Activated CD8-positive, alpha-beta memory T cell treated with anti-CD3 and anti-CD28 coated beads, Interleukin-2, amount 10 ng/mL, durations not matched to agents 7 days and 5 days (primary cell): ENCODE measurements at places on chromosomes 3 and 15.

- no peak for DNase-seq
- H3K27ac ChIP-seq = no peak overlapping the region
- no peak overlapping the region for H3K4me3 ChIP-seq
Observed at GRCh38 chr3:77652624-77653023, 612.7 kb downstream of the ROBO2 start.

GRCh38 chr3:153023896-153024295 is 138.1 kb upstream of the RAP2B start:
- H3K27ac ChIP-seq = no peak overlapping the region
- DNase-seq = no peak
- peaks cover 25% of the 10 kb centered on the region for H3K27me3 ChIP-seq
- no peaks in the 10 kb centered on the region for H3K36me3 ChIP-seq
- no peak overlapping the region for H3K4me3 ChIP-seq
- peaks cover 12% of the 10 kb centered on the region for H3K4me1 ChIP-seq

GRCh38 chr3:181851063-181851462 is 139.3 kb downstream of the SOX2 start:
- H3K4me1 ChIP-seq = no peaks in the 10 kb centered on the region
- no peak for DNase-seq
- H3K4me3 ChIP-seq = no peak overlapping the region

DNA sequence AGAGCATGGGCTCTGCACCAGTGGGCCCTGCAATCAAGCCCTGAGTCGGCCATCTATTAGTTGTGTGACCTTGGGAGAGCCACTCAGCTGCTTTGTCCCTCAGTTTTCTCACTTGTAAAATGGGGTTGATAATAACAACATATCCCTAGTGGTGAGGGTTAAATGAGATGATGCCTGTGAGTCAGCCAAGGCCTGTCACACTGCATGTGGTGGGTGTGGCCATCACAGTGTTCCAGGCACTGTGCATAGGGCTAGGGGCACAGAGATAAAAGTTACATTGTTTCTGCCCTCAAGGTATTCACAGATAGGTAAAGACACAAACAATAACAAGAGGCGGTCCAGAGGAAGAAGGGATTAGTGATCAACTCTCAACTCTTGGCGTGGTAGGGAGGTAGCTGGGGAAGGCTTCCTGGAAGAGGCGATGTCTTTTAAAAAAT is 19.5 kb downstream of the SMAD6 start:
- H3K4me1 ChIP-seq = peaks cover 24% of the 10 kb centered on the region
- no peaks in the 10 kb centered on the region for H3K36me3 ChIP-seq
- H3K27ac ChIP-seq = peak overlapping the region; percentile 64
- no peak overlapping the region for H3K4me3 ChIP-seq
- H3K27me3 ChIP-seq = peaks cover 13% of the 10 kb centered on the region
- no peak for DNase-seq

DNA sequence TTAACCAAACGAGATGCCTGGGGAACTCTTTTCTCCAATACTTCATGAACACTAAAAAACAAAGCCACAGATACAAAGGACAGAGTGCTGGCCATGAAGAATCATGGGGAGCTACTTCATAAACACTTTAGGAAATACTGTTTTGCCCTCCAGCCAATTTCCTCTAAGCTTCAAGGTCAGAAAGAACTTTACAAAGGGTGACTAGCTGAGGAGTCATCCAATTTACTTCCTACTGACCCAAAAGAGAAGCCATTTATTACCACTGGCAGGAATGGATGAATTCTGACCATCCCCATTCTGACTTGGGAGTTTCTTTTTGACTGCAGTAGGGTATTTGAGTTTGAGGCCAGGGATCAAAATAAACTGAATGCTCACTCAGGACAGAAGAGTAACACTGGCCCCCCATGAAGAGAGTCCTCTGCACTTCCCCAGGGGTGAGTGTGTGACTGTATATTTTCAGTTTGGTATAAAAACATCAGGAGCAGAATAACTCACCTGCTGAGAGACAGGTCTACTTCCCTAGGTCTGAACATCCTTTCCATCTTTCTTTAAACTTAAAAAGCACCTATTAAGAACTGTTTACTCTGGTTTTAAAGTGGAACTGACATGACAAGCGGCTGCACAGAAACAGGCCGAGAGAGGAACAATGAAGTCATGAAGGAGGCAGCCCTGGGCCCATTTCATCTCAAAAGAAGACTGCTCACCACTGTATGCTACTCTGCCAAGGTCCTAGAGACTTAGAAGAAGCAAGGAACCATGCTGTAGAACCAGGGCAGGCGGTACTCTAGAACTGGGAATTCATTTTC is 203.6 kb downstream of the TNIK start:
- H3K36me3 ChIP-seq = peaks cover 32% of the 10 kb centered on the region
- H3K27ac ChIP-seq = peak overlapping the region; percentile 90
- H3K4me3 ChIP-seq = peak overlapping the region; percentile 12
- H3K4me1 ChIP-seq = peaks cover 76% of the 10 kb centered on the region
- no peaks in the 10 kb centered on the region for H3K27me3 ChIP-seq
- DNase-seq = no peak

- no peak overlapping the region for H3K27ac ChIP-seq
- H3K4me3 ChIP-seq = no peak overlapping the region
- H3K27me3 ChIP-seq = peaks cover 2% of the 10 kb centered on the region
- H3K36me3 ChIP-seq = no peaks in the 10 kb centered on the region
- peaks cover 9% of the 10 kb centered on the region for H3K4me1 ChIP-seq
Observed at GRCh38 chr3:197006446-197006845, 23.2 kb downstream of the MELTF start.

GRCh38 chr3:127464642-127465041 is 125.9 kb downstream of the TPRA1 start:
- peaks cover 24% of the 10 kb centered on the region for H3K27me3 ChIP-seq
- H3K4me3 ChIP-seq = no peak overlapping the region
- peaks cover 2% of the 10 kb centered on the region for H3K4me1 ChIP-seq
- no peak overlapping the region for H3K27ac ChIP-seq
- DNase-seq = no peak
- H3K36me3 ChIP-seq = no peaks in the 10 kb centered on the region

- H3K27ac ChIP-seq = no peak overlapping the region
- no peak overlapping the region for H3K4me3 ChIP-seq
- H3K36me3 ChIP-seq = no peaks in the 10 kb centered on the region
- H3K4me1 ChIP-seq = no peaks in the 10 kb centered on the region
- no peaks in the 10 kb centered on the region for H3K27me3 ChIP-seq
Observed at GRCh38 chr3:174659511-174659910, 199.6 kb upstream of the NAALADL2 start.

- no peak overlapping the region for H3K27ac ChIP-seq
- no peaks in the 10 kb centered on the region for H3K27me3 ChIP-seq
- peaks cover 20% of the 10 kb centered on the region for H3K4me1 ChIP-seq
Observed at GRCh38 chr3:99825004-99825640, 7.5 kb downstream of the CMSS1 start.

- no peak overlapping the region for H3K27ac ChIP-seq
- H3K4me3 ChIP-seq = no peak overlapping the region
- DNase-seq = peak; percentile 68
- H3K36me3 ChIP-seq = no peaks in the 10 kb centered on the region
- no peaks in the 10 kb centered on the region for H3K4me1 ChIP-seq
Observed at GRCh38 chr15:46312133-46312740, 677.4 kb downstream of the SQOR start.

- H3K27me3 ChIP-seq = peaks cover 44% of the 10 kb centered on the region
- H3K4me3 ChIP-seq = no peak overlapping the region
- DNase-seq = no peak
- no peak overlapping the region for H3K27ac ChIP-seq
Observed at GRCh38 chr3:53536282-53536681, 41.9 kb downstream of the CACNA1D start.

DNA sequence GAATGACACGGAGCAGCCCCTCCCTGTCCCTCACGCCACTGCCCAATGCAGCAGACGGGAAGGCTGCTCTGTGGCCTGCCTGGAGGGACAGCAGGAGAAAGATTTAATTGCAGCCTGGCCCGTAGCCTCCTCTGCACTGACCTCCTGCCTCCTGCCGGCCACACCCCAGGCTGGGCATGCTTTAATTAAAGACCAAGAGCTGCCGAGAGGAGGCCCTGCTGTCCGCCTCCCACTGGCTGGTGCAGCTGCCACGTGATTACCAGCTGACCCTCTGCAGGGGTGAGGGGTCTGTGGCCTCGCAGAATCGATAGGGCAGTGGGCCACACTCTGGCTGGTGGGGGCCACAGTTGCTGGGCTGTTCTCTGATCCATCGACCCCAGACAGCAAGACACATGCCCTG is 100.2 kb upstream of the PRR23E start:
- H3K36me3 ChIP-seq = no peaks in the 10 kb centered on the region
- H3K27me3 ChIP-seq = peaks cover 5% of the 10 kb centered on the region
- H3K27ac ChIP-seq = no peak overlapping the region
- H3K4me3 ChIP-seq = no peak overlapping the region

DNA sequence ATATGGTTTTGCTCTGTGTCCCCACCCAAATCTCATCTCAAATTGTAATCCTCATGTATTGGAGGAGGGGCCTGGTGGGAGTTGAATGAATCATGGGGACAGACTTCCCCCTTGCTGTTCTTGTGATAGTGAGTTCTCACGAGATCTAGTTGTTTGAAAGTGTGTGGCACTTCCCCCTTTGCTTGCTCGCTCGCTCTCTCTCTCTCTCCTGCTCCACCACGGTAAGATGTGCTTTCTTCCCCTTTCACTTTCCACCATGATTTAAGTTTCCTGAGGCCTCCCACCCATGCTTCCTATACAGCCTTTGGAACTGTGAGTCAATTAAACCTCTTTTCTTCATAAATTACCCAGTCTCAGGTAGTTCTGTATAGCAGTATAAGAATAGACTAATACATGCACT is 60.7 kb downstream of the GSK3B start:
- no peak overlapping the region for H3K4me3 ChIP-seq
- DNase-seq = no peak
- peaks cover 30% of the 10 kb centered on the region for H3K36me3 ChIP-seq
- no peak overlapping the region for H3K27ac ChIP-seq
- no peaks in the 10 kb centered on the region for H3K27me3 ChIP-seq
- H3K4me1 ChIP-seq = peaks cover 8% of the 10 kb centered on the region

- H3K27ac ChIP-seq = no peak overlapping the region
- H3K27me3 ChIP-seq = peaks cover 64% of the 10 kb centered on the region
- H3K36me3 ChIP-seq = peaks cover 6% of the 10 kb centered on the region
Observed at GRCh38 chr15:65355173-65355987, 22.4 kb downstream of the IGDCC3 start.

DNA sequence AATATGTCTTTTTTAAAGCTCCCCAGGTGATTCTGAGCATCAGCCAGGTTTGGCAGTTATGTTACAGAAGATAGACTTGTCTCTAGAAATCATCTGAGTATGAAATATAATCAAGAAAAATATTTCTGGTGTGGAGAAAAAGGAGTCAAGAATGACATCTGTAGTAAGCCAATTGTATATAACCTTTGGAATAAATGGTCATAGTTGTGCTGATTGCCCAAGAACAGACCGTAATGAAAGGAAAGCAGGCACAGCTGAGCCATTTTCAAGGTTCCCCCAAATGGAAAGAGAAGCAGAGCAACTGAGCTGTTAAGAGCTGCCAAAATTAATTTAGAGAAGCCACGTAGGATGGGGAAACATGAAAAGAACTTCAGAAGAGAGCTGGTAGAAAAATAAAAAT is 26.6 kb downstream of the GOLM2 start:
- peaks cover 13% of the 10 kb centered on the region for H3K4me1 ChIP-seq
- no peaks in the 10 kb centered on the region for H3K27me3 ChIP-seq
- no peak overlapping the region for H3K4me3 ChIP-seq
- no peak for DNase-seq
- peaks cover 14% of the 10 kb centered on the region for H3K36me3 ChIP-seq

DNA sequence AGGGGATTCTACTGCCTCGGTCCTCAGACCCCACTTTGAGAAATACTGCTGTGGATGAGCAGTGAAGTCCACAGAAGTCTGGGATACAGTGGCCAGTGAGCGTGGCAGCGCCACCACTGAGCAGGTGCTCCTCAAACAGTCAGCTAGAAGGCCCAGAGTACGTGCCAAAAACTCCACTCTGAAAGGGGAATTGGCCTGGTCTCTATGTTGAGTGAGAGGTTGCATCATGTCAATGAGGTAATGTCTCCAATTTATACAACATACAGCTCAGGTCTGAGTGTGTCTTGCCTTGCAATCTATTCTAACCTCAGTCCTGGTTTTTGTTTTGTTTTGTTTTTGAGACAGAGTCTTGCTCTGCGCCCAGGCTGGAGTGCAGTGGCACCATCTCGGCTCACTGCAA is 53.3 kb upstream of the ETV5 start:
- H3K36me3 ChIP-seq = no peaks in the 10 kb centered on the region
- H3K4me1 ChIP-seq = no peaks in the 10 kb centered on the region
- H3K27me3 ChIP-seq = peaks cover 61% of the 10 kb centered on the region
- no peak for DNase-seq
- no peak overlapping the region for H3K4me3 ChIP-seq
- H3K27ac ChIP-seq = no peak overlapping the region

DNA sequence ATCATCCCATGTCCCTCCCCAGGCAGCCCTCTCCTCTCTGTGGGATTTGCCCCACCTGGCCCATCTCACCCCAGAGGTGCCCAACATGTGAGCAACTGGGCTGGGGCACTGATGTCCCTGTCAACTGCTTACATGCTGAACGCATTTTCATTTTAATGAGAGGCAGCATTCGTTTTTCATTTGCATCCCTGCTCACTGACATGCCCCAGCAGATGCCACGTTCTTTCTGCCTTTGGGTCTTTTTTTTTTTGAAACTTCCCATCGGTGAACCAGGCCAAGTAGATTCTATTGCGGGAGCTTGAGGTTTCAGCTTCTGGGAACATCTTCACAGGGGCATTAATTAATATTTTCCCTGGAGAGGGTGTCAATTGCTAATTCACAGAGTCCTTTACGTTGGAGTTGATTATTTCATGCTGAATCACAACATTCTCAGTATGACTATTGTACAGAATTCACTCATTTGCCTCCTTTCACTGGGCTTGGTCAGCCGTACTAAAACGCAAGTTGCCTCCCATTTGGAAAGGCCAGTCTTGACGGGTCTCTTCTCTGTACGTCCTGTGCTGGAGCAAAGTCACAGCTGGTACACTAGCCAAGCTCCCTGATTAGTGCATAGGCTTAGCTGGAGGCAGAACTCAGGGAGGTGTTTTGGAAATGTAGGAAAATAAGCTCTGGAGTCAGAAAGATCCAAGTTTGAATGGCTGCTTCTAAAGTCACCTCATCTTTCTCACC is 69.8 kb downstream of the CHRNA7 start:
- no peak overlapping the region for H3K4me3 ChIP-seq
- peaks cover 14% of the 10 kb centered on the region for H3K27me3 ChIP-seq
- H3K36me3 ChIP-seq = no peaks in the 10 kb centered on the region
- DNase-seq = no peak

GRCh38 chr3:127535901-127536829 is 54.4 kb downstream of the TPRA1 start:
- no peaks in the 10 kb centered on the region for H3K36me3 ChIP-seq
- DNase-seq = no peak
- no peaks in the 10 kb centered on the region for H3K4me1 ChIP-seq

- H3K4me1 ChIP-seq = no peaks in the 10 kb centered on the region
- H3K27me3 ChIP-seq = no peaks in the 10 kb centered on the region
- no peaks in the 10 kb centered on the region for H3K36me3 ChIP-seq
- H3K4me3 ChIP-seq = no peak overlapping the region
Observed at GRCh38 chr3:13716540-13717221, 163.2 kb downstream of the WNT7A start.

- H3K27me3 ChIP-seq = peaks cover 2% of the 10 kb centered on the region
- DNase-seq = peak; percentile 49
- peak overlapping the region; percentile 97 for H3K27ac ChIP-seq
- H3K4me3 ChIP-seq = peak overlapping the region; percentile 99
- H3K36me3 ChIP-seq = peaks cover 21% of the 10 kb centered on the region
Observed at GRCh38 chr3:43286841-43287499, 630 bp downstream of the SNRK start.
